ENCODE measurements at places on chromosomes 1 and 21.

DNA sequence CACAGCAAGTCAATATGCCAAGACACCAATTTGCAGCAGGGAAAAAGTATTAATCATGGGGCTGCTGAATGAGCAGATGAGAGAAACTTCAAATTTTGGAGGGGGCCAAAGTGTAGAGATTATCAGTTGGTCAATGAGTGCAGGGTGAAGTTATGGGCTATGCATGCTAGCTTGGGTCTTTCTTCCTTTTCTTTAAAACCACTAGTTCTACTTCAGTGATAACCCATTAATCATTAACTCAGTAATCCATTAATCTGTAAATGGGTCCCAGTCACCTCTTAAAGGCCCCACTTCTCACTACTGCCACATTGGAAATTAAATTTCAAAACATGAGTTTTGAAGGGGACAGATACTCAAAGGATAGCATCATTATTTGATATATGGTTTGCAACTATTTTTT lies 688.6 kb upstream of the ADGRL4 start:
- DNase-seq = no peak

DNA sequence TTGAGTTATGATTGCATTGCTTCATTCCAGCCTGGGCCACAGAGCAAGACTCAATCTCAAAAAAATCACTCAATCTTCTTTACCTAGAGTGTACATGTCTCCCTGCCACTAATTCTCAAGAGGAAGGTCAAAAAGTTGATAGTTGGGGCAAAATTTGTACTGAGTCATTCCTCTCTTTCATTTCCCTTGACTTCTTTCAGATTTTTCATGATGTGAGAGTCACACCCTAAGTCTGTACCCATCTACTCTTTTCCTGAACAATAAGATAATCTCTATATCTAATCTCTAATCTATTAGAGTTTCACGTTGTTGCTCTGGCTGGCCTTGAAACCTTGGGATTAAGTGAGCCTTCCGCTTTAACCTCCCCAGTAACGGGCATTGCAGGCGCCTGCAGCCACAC lies 1.1 kb upstream of the BRDT start:
- no peak for DNase-seq

DNA sequence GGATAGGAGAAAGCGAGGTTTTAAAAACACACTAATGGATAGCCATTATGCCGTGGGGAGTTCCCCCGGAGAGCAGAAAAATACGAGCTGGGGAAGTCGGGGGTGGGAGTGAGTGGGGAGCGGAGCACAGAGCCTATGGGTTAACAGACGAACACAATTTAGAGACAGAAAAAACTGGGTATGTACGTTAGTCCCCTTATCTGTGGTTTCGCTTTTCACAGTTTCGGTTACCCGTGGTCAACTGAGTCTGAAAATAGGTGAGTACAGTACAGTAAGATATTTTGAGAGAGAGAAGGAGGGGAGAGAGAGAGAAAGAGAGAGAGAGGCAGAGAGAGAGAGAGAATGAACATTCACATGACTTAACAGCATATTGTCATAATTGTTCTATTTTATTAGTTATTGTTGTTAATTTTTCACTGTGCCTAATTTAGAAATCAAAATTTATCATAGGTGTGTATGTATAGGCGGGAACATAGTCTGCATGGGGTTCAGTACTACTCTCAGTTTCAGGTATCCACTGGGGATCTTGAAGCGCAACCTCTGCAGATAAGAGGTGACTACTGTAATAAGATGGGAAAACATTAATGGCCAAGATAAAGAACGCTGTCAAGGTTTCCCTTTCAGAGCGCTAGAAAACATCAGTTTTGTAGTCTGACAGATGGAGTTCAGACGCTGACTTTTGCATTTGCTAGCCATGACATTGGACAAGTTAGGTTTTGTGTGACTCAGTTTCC lies 125.6 kb upstream of the LMO4 start:
- DNase-seq = no peak

- DNase-seq = no peak
Observed at GRCh38 chr1:202122639-202123335, at the start of gene GPR37L1. Gene GPR37L1 (plus strand): TSS chr1:202122917. CDS start chr1:202122964, 47 bp downstream.

- DNase-seq = no peak
Observed at GRCh38 chr1:101198842-101199636, 37.8 kb upstream of the S1PR1 start.
